ENCODE measurements at places on chromosomes 7 and 10.

- DNase-seq = no peak
Observed at GRCh38 chr10:85864868-85865526, 501.6 kb downstream of the GRID1 start.

- DNase-seq = no peak
Observed at GRCh38 chr10:88928254-88928653, 24.3 kb downstream of the ACTA2 start.

GRCh38 chr7:130274296-130274695 lies 7.6 kb downstream of the CPA2 start:
- DNase-seq = no peak

DNA sequence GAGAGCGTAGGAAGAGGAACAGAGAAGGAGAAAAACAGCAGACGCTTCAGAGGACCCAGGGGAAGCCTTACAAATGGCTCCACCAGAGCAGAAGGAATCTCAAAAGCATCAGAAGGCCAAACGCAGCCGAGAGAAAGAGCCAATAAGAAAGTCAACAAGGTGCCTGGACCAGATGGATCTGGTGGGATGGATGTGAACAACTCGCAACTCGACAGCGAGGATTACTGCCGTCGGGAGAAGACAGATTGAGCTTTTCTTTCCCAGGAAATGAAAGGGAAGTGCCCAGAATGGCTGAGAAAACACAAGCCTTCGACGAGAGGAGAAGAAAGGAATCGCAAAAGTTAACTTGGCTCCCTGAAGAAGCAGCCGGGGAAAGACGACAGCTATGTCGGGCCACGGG lies 132.8 kb upstream of the MGMT start:
- DNase-seq = no peak
